ENCODE measurements at places on chromosomes 1 and 21.

GRCh38 chr1:201568859-201569294 is 29.9 kb downstream of the NAV1 start:
- no peak for DNase-seq

DNA sequence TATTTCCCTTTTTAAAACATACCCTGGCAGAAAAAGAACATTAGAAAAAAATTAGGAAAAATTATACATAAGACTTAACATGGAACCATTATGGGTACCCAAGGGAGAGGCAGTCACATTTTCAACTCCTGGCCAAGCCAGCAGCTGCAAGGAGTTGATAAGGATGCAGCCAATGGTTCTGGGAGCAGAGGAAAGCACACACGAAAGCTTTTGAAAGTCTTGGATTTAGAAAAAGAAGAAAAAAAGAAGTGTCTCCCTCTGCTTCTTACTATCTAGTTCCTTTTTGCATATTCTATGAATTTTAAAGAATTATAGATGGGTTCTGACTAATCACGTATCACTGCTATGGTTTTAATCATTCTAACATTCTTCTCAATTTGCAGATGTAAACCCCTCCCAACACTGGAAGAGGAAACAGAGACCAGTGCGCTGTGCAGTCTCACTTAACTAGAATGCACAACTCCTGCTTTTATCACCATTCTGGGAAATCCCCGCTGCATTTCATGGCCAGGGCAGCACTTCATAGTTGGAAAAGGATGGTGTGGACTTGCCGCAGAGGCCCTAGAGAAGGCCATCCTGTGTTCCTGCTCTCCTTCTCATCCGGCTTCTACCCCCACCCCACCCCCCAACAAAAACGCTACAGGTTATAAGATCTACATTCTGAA is 2.7 kb upstream of the CD58 start:
- DNase-seq, result no peak

DNA sequence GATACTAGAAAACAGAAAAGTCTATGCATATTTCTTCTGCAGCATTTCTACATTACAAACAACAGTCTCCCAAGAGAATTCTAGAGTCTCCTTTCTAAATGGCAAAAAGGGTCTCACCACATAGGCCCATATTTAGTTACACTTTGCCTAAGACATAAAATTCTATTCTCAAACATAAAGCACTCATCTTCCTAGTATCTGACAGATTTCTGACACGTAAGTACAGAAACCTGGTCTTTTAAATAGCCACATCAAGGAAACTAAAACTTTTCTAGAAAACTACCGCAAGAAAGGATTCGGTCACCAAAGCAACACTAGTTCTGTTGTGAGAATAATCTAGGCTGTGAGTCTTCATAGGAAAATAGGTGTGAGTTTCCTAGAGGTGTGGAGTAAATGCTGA is 33.6 kb upstream of the CTSK start:
- DNase-seq, result no peak

- DNase-seq, result no peak
Observed at GRCh38 chr1:113976609-113977278, 2.5 kb upstream of the OLFML3 start.

GRCh38 chr21:45827302-45827692 is 154.3 kb upstream of the COL6A1 start:
- DNase-seq, result no peak

- no peak for DNase-seq
Observed at GRCh38 chr1:67645495-67646144, 39.4 kb upstream of the GADD45A start.

GRCh38 chr1:158076441-158076840 is 83.0 kb downstream of the KIRREL1 start:
- DNase-seq, result no peak

GRCh38 chr1:64744492-64745180 is at the start of gene RAVER2:
Gene RAVER2, plus strand, starts transcription at chr1:64745075. Its CDS starts 98 bp downstream, at chr1:64745173.
- peak; percentile 58 for DNase-seq

DNA sequence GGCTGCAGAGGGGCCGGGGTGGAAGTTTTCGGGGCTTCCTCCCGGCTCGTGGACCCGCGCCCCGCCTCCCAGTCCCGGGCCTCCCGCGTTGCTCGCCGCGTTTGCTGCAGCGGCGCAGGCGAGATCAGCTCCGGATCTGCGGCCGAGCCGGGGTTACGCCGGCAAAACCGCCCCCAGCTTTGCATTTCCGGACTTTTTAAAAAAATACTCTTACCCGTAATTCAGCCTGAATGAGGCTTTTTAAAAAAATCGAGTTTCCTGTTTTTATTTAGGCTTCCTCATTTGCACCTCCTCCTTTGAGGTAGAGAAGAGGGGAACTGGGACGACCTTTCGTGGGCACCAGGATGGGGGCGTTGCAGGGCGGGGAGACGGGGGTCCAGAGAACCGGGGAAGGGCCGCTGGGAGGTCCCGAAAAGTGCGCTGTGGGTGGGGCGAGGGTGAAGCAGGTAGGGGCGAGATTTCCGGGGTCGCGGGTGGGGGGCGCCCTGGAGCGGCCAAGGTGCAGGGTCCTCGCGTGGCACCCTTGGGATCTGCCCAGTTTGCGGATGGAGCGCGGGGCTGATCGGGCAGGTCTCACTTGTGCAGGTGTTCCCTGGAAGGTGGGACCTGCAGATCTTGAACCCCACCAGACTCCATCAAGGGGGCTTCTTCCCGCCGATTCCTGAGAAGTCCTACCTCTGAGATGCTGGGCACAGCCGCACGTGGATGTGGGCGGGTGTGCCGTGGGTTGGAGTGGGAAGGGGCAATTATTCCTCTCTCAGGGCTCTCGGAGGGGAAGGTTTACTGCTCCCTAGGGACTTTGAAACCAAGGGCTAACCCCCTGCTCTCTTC is 1.1 kb downstream of the PIK3CD start:
- peak; percentile 51 for DNase-seq

GRCh38 chr1:238438311-238439270 is 547.9 kb upstream of the ZP4 start:
- DNase-seq, result no peak

DNA sequence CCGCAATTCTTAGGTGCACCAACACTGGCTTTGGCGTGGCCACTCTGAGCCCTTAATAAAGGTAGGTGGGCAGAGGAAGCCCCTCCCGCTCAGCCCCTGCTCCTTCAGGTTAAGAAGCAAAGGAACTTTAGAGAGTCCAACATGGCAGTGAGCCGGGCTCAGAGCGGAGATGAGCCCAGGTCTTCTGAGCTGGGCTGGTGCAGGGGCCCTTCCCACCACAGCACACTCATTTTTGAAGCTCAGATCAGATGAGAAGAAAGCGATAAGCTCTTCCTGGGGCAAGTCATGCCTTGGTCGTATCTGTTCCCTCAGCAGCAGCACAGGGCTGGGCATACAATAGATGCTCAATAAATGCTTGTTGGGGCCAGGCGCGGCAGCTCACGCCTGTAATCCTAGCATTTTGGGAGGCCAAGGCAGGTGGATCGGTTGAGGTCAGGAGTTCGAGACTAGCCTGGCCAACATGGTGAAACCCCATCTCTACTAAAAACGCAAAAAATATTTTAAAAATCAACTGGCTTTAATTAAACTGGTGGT is 51.1 kb upstream of the TARDBP start:
- DNase-seq, result no peak

GRCh38 chr21:43767498-43767983 is 8.6 kb downstream of the CSTB start:
- no peak for DNase-seq

GRCh38 chr1:161008869-161009510 is 12.0 kb downstream of the F11R start:
- DNase-seq, result no peak

GRCh38 chr1:111813440-111814304 is 58.0 kb downstream of the DDX20 start:
- no peak for DNase-seq

DNA sequence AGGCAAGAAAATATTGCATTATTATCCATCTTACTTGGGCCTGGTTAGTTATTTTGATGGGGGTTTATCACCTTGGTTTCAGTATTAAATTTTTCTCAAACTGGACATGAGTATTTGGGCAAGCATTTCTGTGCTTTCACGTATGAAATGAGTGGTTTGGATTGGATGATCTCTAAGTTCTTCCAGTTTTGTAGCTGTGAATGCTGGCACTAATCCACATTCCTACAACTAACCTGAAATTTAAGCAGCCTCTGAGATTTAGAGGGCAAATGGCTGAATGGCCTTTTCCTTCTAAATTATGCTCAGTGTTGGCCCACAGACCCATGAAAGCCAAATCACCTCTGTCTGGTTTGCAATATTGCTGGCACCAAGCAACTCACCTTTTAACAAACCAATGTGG is 475.0 kb upstream of the B3GALT2 start:
- DNase-seq, result no peak

- DNase-seq, result no peak
Observed at GRCh38 chr1:109632671-109633346, 13.2 kb downstream of the AMPD2 start.

DNA sequence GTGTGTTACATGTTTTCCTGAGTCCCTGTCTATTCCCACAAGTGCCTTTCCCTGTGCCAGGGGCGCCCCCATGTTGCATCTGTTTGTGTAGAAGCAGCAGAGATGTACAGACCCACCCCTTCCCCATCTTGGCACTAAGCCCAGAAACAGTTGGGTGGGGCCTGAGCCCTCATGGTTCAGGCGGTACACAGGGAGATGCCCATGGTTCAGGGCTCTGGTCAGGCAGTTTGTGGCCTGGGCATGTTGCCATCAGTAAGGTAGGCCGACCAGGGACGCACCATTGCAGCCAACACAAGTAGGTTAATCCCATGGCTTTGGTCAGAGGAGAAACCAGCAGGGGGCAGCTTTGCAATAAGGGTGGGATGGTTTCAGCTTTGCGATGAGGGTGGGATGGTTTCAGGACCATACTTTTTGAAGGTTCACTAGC is 914 bp upstream of the ADGRB2 start:
- DNase-seq, result no peak

- no peak for DNase-seq
Observed at GRCh38 chr1:106700211-106700610, 356.3 kb upstream of the PRMT6 start.

- DNase-seq, result no peak
Observed at GRCh38 chr21:43025636-43026180, 49.9 kb downstream of the CBS start.

DNA sequence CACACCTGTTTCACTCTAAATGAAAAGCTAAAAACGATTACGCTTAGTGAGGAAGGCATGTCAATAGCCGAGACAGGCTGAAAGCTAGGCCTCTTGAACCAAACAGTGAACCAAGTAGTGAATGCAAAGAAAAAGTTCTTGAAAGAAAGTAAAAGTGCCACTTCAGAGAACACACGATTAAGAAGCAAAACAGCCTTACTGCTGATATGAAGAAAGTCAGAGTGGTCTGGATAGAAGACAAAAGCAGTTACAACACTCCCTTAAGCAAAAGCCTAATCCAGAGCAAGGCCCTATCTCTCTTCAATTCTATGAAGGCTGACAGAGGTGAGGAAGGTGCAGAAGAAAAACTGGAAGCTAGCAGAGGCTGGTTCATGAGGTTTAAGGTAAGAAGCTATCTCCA is 130.7 kb downstream of the SIPA1L2 start:
- DNase-seq, result no peak

GRCh38 chr1:11109047-11109760 is 9.5 kb upstream of the EXOSC10 start:
- DNase-seq, result no peak

DNA sequence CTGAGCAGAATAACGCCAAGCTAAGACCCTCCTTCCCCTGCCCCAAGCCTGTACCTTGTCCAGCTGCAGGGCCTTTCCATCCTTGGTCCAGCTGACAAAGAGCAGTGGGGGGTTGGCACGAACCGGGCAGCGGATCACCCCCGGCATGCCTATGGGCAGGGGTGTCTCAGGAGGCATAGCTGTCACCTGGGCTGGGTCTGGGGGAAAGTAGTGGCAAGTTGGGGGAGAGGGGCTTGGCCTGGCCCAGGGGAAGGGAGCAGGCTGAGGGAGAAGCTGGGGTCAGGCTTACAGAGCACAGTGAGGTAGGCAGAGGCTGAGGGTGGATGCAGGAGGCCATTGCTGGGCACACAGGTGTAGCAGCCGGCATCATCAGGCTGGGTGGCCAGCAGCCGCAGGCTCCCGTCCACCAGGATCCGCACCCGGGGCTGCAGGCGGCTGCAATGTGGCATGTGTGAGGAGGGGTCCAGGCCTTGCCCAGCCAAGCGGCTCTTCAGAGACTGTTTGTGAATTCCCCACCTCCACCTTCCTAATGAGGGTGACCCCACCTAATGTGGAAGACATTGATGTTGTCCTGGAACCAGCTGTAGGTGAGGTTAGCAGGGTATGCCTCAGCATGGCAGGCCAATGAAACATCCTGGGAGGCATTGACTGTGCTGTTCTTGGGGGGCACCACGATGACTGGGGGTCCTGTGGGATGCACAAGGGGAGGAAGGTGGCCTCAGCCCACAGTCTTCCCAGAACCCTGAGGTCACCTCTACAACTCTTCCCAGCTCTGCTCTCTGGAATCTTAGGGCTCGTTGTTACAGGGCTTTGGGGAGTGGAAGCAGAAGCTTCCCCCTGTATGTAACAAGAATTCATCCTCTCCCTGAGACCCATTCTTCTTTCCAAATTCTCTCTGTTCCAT is 9.1 kb upstream of the TAGLN2 start:
- no peak for DNase-seq

DNA sequence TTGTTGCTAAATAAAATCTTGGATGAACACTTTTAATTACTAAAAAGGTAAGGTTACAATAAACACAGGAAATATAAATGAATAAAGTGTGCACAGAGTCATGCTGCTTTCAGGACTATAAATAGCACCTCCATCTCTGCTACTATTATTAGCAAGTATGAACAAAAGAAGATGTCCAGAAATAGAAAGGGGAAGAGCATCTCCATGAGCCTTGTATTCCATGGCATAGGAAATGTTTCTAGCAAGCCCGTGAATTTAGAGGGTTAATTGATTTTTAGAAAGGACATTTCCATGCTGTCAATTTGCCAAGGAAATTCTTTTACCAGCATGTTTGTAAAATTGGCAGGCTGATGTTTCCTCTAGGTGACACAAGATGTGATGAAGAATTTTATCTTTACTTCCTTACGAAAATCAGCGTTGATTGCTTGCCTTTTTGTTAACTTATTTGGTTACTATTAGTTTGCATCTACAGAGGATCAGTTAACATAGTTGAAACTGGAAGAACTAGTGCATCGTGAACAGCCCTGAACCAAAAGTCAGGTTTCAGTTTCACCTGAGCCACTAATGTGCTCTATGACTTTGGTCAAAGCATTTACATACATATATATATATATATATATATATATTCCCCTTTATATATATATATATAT is 45.3 kb downstream of the NR5A2 start:
- DNase-seq, result no peak

DNA sequence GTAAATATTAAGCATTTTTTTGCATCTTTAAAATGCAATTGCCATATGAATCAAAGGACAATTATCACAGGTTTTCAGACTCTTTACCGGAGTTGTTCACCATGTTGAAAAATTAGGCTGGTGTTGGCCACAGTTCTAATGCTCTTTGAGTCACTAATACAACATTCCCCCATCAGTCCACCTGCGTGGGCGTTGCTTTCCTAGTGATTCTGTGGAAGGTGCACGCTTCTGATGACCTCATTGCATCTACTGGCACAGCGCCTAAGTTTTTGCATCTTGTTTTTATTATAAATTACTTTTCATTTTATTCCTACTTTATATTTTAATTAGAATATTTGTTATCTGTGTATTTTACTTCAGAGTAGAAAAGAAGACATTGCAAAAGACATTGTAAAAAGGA is 4.7 kb upstream of the F5 start:
- no peak for DNase-seq

- DNase-seq, result no peak
Observed at GRCh38 chr1:5311634-5312292, 657.4 kb downstream of the AJAP1 start.
